ENCODE measurements at places on chromosomes 12 and 14.

DNA sequence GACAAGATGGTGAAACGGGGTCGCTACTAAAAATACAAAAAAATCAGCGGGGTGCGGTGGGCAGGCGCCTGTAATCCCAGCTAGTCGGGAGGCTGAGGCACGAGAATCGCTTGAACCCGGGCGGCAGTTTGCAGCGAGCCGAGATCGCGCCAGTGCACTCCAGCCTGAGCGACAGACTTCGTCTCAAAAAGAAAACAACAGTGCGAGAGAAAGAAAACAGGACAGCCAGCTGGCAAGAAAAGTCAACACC lies 633 bp upstream of the RNU4-2 start:
- no peak for DNase-seq

GRCh38 chr12:57018906-57019305 lies 2.6 kb upstream of the TAC3 start:
- no peak for DNase-seq

GRCh38 chr12:101670007-101670671 lies 27.3 kb upstream of the CHPT1 start:
- no peak for DNase-seq

DNA sequence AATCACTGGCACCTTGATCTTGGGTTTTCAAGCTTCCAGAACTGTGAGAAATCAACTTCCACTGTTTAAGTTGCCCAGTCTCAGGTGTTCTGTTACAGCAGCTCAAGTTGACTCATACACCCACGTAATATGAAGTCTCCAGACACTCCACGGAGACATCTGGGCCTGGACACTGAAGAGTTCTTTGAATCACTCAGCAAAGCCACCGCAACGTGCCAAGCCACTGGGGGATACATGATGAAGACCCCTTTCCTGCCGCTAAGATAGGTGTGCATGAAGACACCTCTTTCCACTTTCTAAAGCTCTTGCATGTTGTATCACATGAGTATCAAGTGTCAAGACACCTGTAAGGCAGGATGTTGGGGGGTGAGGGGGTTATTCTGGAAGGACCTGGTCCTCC lies 311.7 kb upstream of the RTL1 start:
- no peak for DNase-seq

GRCh38 chr12:95607642-95608041 lies 56.4 kb upstream of the USP44 start:
- no peak for DNase-seq

- no peak for DNase-seq
Observed at GRCh38 chr14:34237677-34238076, 224.4 kb downstream of the SPTSSA start.

DNA sequence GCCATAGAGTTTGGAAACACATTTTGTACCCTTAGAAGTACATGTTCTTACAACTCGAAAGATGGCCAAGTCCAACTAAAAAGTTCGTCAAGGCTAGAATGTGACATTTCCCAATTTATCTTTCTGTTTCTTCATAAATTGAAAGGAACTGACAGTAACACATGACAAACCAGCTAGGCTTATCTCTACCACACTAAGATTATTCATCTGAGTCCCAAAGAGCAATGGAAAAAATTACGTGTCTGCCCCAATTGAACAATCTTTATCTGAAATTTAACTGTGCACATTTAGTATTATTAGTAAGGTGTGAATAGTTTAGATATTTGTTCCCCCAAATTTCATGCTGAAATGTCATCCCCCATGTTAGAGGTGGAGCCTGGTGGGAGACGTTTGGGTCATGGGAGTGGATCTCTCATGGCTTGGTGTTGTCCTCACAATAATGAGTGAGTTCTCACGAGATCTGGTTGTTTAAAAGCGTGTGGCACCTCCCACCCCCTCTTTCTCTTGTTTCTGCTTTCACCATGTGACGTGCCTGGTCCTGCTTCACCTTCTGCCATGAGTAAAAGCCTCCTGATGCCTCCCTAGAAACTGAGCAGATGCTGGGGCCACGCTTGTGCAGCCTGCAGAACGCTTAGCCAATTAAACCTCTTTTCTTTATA lies 13.3 kb downstream of the CPM start:
- DNase-seq: no peak

DNA sequence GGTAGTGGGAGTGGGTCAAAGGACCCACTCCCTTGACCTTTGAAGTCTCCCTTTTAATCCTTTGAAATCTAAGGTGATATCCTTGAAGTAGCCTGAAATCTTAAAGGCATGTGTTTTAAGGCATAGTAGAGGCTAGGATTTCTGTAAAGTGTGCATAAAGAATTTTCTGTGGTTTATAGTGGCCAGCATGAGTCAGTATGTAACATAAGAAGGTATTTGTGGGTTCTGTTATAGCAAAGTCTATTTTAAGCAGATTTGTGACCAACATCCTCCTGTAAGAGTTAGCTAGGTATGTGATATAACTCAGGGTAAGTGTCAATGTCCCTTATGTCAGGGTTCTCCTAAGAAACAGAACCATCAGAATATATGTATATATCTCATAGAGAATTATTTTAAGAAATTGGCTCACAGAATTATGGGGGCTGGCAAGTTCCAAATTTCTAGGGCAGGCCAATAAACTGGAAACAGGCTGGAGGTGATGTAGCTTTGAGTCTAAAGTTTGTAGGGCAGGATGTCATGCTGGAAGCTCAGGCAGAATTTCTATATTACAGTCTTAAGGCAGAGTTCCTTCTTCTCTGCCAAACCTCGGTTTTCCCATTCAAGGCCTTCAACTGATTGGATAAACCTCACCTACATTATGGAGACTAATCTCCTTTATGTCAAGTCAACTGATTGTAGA lies 18.7 kb upstream of the EPYC start:
- DNase-seq: no peak

GRCh38 chr12:125169870-125170269 lies 104.6 kb downstream of the AACS start:
- DNase-seq: no peak

GRCh38 chr14:99267837-99268781 lies 3.9 kb downstream of the BCL11B start:
- no peak for DNase-seq

- no peak for DNase-seq
Observed at GRCh38 chr12:104604070-104604994, 147.6 kb downstream of the CHST11 start.

DNA sequence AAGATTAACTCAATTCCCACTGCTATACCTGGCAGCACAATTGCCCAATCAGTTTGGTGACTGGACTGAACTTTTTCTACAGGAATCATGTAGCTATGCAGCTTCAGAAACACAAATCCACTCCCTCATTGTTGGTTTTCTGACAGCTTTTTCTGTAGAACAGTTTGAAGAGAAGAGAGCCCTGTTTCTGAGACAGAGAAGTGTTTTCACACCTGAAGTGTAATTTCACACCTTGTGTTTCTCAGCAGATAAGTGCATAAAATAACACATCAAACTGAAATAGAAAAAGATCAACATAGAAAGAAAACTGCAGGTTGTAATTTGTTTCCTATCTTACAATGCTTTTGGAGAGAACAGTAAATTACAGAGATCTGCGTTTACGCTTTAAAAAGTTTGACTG lies 335.6 kb downstream of the SNAPC1 start:
- DNase-seq: no peak

DNA sequence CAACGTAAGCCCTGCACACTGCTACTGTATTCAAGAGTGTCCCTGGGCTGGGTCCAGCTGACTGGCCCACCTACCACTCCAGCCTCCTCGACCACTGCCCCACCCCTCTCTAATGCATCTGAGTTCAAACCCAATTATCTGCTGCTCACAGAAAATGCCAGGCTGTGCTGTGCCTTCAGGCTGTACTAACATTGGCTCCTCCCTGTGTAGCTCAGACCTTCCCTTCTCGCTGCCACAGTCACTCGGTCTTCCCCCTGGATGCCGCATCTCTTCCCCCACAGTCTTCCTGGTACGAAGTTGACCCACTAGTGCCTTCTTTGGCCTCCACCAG lies 12.1 kb downstream of the FICD start:
- no peak for DNase-seq

- no peak for DNase-seq
Observed at GRCh38 chr14:99755629-99756603, 37.3 kb upstream of the EML1 start.

GRCh38 chr12:70427611-70428010 lies 61.5 kb downstream of the KCNMB4 start:
- DNase-seq: no peak

- no peak for DNase-seq
Observed at GRCh38 chr12:11716794-11717518, 67.5 kb downstream of the ETV6 start.

- DNase-seq: no peak
Observed at GRCh38 chr14:20751963-20752562, 6.4 kb downstream of the EDDM3A start.

DNA sequence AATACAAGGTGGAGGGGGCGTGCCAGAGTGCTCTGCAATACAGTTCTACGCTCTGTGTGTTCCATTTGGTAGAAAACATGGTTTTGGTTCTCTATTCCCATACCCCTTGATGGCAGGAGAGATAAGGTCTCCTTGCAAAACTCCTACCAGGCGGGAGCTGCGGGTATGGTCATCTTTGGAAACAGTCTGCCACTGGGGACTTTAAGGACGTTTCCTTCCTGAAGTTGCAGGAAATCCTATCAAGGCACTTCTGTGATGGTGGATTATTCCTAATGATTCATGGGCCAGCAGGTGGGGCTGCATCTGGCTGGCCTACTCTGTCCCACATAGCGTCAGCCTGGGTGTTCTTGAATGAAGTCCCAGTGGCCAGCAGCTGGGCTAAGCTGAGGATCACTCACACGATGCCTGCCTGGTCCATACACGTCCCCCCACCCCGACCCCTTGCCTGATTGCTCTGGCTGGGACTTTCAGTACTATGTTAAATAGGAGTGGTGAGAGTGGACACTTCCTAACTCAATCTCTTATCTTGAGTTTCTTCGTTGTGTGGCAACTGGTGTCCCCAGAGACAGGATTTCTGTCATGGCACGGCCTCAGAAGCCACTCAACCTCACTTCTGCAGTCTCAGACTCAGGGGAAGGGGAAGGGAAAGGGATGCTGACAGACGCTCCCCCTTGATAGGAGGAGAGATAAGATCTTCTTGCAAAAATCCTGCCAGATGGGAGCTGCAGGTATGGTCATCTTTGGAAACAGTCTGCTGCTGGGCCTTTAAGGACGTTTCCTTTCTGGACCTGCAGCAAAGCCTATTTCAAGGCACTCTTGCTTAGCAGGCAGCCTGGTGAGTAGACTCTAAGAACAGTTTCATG lies 61.0 kb upstream of the FKBP4 start:
- no peak for DNase-seq
